ENCODE measurements at places on chromosomes 5 and 9.

DNA sequence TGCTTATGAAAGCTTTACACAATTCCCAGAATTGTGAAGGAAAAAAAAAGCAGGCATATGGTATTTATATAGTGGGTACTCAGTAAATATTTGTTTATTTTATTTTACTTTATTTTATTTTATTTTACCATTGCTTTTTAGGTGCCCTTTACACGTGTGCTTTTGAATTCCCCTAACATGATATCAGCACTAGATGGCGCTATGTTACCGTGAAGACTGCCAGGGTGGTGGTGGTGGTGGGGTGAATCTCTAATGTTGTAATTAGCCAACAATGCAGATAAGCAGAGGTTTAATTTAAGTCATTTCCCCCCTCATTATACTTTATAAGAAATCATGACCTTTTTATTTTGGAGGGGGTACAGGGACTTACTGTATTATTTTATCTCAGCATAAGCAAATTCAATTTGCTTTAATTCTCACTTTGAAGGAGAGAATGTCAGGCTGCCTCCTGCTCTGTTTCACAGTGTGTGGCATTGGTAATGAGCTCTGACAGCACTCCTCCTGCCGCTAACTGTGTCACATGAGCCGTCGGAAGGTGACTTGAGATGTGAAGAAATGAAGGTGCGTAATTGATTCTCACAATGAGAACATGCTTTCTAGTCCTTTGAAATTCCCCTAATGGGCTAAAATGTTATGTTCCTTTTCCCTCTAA, 165.6 kb downstream of the YTHDC2 start:
- DNase-seq: no peak

DNA sequence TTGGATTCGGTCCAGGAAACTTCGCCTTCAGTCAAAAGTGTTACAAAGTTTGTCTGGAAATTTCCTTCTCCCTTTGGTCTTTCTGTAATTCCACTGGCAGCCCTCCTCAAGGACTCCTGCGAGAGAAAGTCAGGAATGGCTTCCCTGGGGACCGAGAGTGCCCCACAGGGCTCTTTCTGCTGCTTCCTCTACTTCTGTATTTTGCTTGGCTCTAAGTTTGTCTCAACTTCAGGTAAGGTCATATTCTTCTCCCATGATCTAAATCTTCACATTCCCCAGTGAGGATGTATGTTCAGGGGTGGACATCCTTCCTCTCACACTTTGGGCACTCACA, 10.3 kb upstream of the RIOK2 start:
- no peak for DNase-seq

GRCh38 chr5:107670932-107671741, at the start of gene EFNA5:
EFNA5 (minus strand) TSS chr5:107670937.
- peak; percentile 71 for DNase-seq

- no peak for DNase-seq
These were observed 28.1 kb downstream of the IL7R start for GRCh38 chr5:35884773-35885172.

GRCh38 chr5:167861129-167861927, 430.1 kb upstream of the WWC1 start:
- DNase-seq: peak; percentile 59

GRCh38 chr5:123449424-123449974, 26.3 kb upstream of the CEP120 start:
- no peak for DNase-seq

GRCh38 chr9:13387734-13388067, 108.2 kb upstream of the MPDZ start:
- DNase-seq: no peak

DNA sequence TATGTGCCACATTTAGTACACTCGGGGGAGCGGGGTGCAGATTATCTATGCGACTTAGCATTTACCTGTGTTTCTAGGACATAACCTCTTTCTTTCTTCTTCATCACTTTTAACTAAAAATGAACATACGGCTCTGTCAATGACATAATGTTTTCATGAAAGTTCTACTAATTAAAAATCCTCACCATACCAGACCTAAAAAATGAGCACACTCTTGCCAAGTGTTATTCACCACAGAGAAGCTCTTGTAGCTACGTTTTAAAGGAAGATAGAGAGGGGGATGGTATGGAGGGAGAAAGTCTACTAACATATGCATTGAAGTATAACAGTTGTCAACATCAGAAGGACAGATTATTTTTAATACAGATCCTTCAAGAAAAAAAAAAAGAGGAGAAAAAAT, 1.6 kb downstream of the CDH10 start:
- DNase-seq: no peak

GRCh38 chr5:103428411-103428871, 134.1 kb downstream of the NUDT12 start:
- no peak for DNase-seq

DNA sequence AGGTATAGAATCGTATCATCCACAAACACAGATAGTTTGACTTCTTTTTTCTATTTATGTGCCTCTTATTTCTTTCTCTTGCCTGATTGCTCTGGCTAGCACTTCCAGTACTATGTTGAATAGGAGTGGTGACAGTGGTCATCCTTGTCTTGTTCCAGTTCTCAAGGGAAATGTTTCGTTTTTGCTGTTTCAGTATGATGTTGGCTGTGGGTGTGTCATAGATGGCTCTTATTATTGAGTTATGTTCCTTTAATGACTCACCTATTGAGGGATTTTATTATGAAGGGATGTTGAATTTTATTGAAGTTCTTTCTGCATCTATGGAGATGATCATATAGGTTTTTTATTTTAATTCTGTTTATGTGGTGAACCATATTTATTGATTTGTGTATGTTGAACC, 70.3 kb downstream of the ENC1 start:
- no peak for DNase-seq

DNA sequence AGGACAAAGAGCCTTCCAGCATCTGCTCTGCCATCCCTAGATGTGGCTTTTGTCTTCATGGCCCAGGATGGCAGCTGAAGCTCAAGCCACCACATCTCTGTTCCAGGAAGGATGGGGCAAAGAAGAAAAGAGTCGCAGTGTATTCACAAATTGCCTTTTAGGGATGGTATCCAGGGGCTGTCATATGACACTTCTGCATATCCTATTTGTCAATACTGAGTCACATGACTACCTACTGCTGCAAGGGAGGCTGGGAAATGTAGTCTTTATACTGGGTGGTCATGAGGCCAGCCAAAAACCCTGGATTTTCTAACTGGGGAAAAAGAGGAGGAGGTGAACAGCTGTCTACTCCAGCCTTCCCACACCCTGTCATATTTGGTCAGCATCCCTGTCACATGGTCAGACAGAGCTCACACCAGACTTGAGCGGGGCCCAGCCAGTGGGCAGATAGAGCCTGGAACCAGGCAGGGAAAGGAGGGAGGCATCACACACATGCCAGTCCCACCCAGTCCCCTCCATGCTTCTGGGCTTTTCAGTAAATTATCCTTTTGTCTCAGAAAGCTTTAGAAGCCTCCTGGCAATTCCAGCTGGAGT, 52.0 kb downstream of the OLFM1 start:
- no peak for DNase-seq

- DNase-seq: no peak
These were observed 13.0 kb downstream of the BARX1 start for GRCh38 chr9:93942161-93942560.

GRCh38 chr5:73214996-73215395, 42.0 kb downstream of the TMEM174 start:
- no peak for DNase-seq

GRCh38 chr9:68793605-68794343, 88.7 kb downstream of the PIP5K1B start:
- no peak for DNase-seq

- DNase-seq: no peak
These were observed 205.7 kb downstream of the AGTPBP1 start for GRCh38 chr9:85536076-85536475.

DNA sequence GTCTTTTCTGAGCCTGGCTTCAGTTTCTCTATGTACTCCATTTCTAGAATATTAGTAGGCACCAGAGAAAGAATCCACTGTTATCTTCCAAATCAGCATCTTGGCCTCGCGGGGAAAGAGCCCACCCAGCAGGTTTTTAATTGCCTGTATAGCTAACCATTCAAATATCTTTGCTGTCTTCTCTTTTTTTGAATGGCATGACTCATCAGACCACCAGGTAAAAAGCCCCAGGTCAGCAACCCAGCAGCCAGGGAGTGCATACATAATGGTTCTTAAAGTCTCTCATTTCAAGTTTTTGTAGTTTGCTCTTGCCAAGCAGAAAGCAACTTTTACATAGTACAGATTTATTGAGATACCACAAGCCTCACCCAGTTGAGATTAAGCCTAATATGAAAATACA, 50.7 kb downstream of the TMEM167A start:
- DNase-seq: no peak

- no peak for DNase-seq
These were observed 93.7 kb downstream of the ARHGAP26 start for GRCh38 chr5:142863856-142864255.

DNA sequence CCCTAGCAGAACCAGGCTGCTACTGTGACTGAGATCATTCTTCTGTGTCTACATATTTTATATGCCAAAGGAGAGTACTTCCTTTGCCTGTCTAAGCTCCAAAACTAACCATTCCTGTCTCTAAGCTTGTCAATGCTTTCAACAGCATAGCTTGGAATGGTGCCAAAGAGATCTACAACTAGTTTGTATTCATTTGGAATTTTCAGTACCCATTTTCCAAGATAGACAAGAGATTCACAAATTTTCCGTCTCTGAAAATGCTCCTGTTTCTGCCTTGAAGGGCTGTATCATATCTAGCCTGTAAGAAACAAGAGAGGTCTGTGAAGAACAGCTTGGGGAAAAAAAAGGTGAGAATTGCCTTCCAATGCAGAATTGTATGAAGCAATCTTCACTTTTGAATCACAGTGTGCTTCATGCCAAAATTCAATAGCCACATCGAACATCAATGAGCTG, 334.4 kb upstream of the ACTBL2 start:
- DNase-seq: no peak

DNA sequence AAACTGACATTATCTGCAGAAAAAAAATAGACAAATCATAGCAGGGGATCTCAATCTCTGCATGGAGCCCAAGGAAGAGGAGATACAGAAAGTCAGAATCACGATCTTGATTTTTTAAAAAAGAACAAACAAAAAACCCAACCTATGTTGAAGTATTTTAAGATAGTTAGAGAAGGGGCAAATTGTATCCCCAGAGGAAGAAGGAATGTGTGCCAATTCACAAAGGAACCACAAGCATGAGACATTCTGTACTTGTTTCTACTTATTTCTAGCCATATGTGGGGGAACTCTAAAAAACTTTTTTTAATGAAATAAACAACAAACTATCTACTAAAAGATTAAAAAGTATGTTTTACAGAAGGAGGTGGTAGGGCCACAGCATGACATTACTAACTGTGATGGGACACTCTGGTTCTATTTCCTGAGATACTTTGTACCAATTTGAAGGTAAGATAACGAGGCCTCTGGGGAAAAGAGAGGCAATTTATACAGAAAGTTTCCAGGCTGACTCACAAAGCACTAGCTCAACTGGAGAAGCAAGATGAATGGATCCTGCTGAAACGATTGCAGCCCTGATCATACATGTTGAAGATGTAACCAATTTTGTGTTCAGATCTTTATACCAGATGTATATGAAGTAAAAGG, 22.5 kb downstream of the RANBP3L start:
- DNase-seq: no peak

DNA sequence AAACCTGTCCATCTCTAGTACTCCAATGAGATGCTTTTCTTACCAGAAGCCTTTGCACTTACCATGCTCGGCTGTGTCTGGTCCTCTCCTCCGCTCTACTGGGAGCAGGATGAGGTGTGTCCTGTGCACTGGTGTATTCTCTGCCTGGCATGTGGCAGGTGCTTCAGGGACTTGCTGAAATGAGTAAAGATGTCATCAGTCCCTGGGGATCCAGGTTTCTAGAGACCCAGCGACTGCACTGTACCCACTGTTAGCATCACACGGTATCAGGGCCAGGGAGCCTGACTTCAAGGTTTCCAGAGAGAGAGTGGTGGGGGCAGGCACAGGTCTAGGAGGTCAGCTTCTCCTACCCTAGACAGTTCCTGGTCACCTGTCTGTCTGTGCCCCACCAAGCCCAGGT, 10.5 kb downstream of the PTTG1 start:
- DNase-seq: no peak

GRCh38 chr5:156237361-156237760, 89.6 kb upstream of the SGCD start:
- no peak for DNase-seq

GRCh38 chr5:143258559-143259253, 144.8 kb downstream of the NR3C1 start:
- DNase-seq: no peak

DNA sequence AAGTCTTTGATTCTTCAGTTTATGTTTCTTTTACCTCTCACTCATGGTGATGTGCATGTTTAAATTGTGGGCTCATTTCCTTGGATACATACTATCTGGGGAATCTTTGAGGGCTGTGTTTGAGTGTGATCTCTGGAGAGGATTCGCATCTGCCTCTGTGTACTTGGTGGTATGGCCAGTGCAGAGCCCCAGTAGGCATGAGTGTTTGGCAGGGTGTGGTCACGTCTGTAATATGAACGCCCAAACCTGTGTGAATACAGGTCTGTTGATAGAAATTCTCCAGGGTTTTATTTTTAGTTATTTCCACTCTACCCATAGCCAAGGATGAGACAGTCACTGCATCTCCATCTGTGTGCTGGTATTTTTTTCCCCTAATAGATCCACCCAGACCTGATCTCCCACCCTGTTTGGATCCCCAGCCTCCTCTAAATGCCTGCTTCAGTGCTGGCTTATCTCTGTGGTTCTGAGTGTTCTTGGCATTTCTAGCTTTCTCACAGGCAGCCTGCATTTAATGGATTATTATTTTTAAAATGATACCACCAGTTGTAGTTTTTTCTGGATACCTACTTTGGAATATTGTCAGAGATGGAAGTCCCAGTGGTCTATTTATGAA, 37.5 kb downstream of the TJP2 start:
- no peak for DNase-seq

DNA sequence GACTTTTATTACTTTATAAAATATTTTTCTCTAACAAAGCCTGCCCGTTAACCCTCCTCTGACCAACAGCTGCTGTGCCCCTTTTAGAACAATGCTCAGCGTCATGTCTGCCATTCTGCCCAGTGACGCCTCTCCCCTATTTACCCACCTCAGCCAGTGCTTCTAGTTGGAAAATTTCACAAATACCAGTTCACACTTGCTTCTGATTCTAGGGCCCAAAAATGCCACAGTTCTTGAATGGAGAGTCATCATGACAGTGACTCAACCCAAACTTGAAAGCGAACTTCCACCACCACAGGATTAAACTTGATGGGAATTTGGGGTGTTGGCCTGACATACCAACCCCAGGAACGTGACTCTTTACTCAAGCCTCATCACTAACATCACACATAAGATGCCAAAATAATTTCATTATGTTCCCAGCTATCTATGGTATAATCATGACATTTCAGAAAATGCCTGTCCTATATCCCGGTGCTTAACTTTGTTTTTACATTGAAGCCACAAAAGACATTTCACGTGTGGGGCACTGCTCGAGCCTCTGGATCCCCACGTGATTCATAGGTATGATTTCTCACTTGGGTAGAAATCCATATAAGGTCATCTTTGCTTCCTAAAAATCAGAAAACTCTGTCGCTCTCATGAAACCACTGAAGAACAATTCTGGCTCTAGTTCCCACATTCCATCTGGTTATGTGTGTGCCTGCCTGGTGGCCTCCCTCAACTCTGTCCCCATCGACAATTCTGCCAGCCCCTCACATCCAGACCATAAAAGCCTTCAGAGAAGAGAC, 220.9 kb downstream of the ACTL7B start:
- DNase-seq: no peak
